NCI-H2171 (cell line): ENCODE measurements at places on chromosomes 11 and 22.

GRCh38 chr11:105443623-105444022 is 166.2 kb upstream of the GRIA4 start:
- DNase-seq, result no peak

DNA sequence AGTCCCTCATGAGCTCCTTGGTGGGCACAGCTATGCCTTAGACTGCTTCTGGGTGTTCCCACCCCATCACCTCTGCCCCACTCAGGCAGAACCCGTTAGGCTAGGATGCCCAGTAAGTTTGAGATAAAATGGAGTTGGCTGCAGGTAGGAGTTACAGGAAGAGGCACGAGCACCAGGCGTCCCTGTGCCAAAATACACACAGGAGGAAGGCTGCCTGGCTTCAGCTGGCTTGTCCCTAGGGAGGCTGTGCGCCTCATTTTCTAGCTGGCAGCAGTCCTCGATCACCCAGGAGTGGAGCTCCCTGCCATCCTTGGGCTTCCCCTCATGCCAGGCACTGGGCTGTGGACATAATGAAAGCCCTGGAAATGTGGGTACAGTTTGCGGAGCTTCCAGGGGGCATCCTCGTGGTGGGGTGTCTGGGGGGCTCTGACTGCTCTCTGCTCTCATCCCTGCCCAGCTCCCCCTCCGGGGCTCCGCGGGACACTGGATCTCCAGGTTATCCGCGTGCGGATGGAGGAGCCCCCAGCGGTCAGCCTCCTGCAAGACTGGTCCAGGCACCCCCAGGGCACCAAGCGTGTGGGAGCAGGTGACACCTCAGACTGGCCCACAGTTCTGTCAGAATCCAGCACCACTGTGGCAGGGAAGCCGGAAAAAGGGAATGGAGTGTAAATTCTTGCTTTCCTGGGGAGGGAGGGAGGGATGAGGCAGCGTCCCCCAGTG is 12.3 kb upstream of the MARK2 start:
- DNase-seq, result no peak

- DNase-seq, result no peak
Observed at GRCh38 chr11:100467821-100468508, 219.1 kb upstream of the ARHGAP42 start.

GRCh38 chr11:119673759-119674336 is 55.2 kb downstream of the NECTIN1 start:
- DNase-seq, result no peak

DNA sequence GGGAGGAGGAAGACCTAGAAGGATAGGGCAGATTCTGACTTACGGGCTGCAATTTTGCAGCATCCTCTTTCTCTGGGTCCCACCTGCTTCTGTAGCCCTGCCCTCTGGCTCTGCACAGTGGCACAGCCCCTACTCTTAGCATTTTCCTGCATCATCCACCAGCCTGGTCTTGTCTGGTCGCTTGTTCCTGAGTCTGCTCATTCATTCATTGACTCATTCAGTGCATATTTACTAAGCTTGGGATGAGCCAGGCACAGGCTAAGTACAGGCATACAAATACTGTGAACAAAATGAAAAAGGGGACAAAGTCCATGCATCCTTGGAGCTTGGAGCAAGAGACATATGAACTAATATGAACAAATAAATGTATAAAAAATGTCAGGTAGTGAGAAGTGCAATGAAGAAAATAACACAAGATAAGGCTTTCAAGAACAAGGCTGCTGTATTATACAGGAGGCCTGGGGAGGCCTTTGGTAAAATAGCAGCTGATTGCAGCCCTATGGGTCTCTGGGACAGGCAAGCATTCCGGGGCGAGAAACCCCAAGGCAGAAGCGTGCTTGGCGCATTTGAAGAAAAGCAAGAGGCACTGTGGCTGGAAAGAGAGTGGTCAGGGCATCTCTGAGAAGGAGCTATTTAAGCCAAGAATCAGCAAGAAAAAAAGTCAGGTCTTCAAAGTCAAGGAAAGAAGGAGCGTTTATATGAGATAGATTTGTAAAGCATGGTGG is 108.0 kb upstream of the ALX4 start:
- no peak for DNase-seq
